ENCODE measurements at places on chromosomes 12 and 14.

GRCh38 chr12:92141591-92142121 lies 4.0 kb downstream of the BTG1 start:
- no peak for DNase-seq

DNA sequence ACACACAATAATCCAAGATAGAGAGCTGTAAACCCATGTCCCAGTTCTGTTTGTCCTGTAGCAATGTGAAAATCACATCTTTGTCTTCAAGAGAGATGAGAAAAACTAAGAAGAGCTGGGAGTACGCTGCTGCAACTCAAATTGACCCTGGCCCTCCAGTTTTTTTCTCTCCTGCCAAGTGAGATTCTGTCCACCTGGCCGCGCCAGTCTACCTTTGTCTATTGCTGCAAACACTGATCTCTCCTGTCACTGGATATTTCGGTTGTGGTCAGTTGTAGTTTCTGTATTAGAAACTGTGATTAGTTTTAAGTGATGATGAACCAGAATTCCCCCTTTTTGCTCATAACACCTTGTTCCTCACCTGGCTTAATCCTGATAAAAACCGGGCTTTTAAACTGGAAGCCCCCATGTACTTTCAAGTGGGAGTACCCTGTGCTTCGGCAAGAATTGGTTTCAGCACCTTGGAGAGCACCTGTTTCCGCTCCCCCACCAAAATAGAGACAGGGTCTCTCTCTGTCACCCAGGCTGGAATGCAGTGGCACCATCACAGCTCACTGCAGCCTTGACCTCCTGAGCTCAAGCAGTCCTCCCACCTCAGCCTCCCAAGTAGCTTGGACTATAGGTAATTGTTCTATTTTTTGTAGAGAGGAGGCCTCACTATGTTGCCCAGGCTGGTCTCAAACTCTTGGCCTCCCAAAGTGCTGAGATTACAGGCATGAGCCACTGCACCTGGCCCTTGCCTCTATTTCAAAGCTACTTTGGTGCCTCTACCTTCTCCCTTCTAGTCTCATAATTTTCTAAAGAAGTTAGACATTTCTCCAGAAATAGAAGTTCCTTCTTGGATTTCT lies 156.8 kb downstream of the PHETA1 start:
- DNase-seq: no peak

GRCh38 chr12:51846911-51847642 lies 1.4 kb downstream of the FIGNL2 start:
- DNase-seq: no peak

- DNase-seq: no peak
Observed at GRCh38 chr12:57620936-57621496, 9.8 kb downstream of the ARHGEF25 start.

- no peak for DNase-seq
Observed at GRCh38 chr12:59716043-59716442, 120.2 kb downstream of the SLC16A7 start.

DNA sequence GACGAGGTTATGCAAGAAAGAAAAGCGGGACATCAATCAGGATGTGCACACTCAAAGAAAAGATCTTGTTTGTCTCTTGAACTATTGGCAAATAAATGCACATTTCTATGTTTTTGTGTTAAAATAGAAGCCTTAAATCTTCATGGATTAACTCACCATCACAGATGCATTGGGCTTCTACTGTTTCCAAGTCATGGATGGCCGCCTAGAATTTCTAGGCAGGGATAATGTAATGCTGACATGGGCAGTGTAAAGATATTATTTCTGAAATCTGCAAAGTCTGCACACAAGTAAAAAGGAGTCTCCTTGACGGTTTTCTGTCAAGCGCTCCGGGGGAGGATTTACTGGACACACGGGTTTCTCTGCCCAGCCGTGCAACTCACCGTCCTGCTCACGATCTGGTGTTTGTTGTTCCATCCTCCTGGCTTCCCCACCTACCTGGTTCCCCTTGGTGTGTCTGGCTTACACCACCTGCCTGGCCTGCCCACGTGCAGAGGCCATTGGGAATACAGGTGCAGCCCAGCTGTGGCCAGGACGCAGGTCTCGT lies 103.3 kb upstream of the FZD10 start:
- DNase-seq: no peak

DNA sequence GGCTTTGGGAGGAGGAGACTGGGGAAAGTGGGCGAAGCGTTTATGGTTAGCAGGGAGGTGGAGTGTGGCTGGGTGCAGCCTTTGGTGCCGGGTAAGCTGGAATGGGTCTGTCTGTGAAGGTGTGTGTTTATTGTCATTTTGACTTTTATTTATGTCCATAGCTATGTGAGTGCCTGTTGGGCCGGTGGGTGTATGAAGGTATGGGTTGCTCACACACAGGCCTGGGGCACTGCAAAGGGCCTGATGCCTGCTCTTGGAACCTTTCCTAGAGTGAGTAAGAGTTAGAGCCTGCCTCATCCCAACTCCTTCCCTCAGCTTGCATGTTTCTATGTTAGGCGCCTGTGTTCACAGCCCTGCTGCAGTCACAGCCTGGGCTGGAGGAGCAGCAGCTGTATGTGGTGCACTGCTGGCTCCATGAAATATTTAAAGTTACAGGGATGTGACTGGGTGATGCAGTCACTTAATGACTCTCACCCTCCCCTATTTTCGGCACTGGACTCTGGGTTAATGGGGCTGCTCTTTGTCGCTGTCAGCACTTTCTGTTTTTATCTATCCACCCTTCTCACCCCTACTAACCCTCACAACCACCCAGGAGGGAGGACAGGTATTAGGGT lies 2.6 kb upstream of the PPP1R1A start:
- no peak for DNase-seq

GRCh38 chr12:39574785-39575497 lies 44.7 kb downstream of the ABCD2 start:
- DNase-seq: no peak

- no peak for DNase-seq
Observed at GRCh38 chr12:1616233-1617066, 12.6 kb upstream of the WNT5B start.

GRCh38 chr14:51082349-51082748 lies 12.6 kb downstream of the TRIM9 start:
- DNase-seq: no peak

Measured in stimulated activated CD4-positive, alpha-beta T cell treated with anti-CD3 and anti-CD28 coated beads, Interleukin-1b, Interleukin-23, amount 100 ng/mL, for 1 hour (primary cell).